ENCODE measurements at places on chromosomes 16 and 17. TPM values are rescaled to one million over a fixed set of nuclear protein-coding genes. Genes with fewer than 3 reads are reported as not detected.

DNA sequence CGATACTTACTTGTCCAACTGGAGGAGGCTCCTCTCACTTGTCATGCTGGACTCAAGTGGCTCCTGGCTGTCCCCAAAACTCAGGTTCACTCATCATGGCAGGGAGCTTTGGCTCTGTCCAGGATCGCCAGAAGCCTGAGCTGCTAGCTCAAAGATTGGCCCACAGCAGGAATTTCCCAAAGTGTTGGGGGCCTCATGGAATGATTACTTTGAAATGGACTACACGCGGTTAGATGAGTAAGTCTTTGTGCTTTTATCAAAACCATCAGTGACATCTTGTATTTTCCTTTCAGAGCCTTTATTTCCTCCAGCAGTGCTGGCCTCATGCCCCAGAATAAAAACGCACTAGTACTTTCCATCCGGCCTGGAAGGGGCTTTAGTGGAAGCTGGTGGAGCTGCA lies 29.2 kb upstream of the PHB1 start:
- no peak for DNase-seq

GRCh38 chr17:65551267-65552040 lies 10.0 kb downstream of the AXIN2 start:
- DNase-seq, result no peak

The PRSS36 gene
- total RNA-seq, result not detected

GRCh38 chr16:86137359-86137758 lies 238.4 kb downstream of the IRF8 start:
- DNase-seq, result no peak
